ENCODE measurements at places on chromosomes 16 and 17.

- no peak for DNase-seq
Observed at GRCh38 chr16:73126525-73126853, 78.6 kb upstream of the ZFHX3 start.

- no peak for DNase-seq
Observed at GRCh38 chr16:86917471-86918365, 339.4 kb downstream of the FOXL1 start.

- DNase-seq: no peak
Observed at GRCh38 chr17:74818291-74818938, 41.3 kb downstream of the GRIN2C start.

DNA sequence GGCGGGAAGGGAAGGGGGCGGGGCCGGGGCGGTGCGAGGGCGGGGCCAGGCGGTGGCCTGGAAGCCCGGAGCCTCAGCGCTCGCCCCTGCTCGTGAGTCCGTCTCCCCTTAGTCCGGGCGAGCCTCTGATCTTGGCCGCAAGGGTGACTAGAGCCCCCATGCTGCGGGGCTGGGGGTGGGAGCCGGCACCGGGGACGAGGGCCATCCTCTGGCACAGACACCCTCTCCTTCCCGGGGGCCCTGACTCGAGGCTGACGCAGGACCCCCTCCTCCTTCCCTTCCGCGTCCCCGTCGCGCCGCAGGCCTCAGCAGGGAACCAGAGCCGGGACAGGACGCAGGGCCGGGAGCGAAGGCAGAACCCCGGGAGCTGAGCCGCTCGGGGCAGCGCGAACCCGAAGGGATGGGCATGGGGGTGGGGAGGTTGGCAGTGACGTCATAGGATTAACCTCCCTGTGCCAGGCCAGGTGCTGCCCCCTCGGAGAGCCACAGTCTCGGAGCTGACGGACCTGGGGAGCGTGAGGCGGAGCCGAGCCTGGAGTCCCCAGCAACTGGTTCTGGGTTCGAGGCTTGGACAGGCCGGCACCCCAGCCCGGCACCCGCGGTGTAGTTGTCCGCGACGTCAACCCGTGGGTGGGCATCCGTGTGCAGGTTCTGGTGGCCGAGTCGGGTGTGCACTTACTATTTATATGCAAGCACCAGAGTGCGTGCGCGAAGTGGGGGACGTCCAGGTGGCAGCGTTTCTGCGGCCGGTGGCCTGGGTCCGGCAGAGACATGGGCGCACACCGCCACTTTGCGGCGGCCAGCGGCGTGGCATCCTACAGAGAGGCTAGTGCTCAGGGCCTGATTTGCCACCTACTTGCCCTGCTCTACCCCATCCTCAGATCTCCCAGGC is 503 bp upstream of the PLCD3 start:
- DNase-seq: peak; percentile 77

- DNase-seq: no peak
Observed at GRCh38 chr16:81809567-81809966, 30.5 kb downstream of the PLCG2 start.

DNA sequence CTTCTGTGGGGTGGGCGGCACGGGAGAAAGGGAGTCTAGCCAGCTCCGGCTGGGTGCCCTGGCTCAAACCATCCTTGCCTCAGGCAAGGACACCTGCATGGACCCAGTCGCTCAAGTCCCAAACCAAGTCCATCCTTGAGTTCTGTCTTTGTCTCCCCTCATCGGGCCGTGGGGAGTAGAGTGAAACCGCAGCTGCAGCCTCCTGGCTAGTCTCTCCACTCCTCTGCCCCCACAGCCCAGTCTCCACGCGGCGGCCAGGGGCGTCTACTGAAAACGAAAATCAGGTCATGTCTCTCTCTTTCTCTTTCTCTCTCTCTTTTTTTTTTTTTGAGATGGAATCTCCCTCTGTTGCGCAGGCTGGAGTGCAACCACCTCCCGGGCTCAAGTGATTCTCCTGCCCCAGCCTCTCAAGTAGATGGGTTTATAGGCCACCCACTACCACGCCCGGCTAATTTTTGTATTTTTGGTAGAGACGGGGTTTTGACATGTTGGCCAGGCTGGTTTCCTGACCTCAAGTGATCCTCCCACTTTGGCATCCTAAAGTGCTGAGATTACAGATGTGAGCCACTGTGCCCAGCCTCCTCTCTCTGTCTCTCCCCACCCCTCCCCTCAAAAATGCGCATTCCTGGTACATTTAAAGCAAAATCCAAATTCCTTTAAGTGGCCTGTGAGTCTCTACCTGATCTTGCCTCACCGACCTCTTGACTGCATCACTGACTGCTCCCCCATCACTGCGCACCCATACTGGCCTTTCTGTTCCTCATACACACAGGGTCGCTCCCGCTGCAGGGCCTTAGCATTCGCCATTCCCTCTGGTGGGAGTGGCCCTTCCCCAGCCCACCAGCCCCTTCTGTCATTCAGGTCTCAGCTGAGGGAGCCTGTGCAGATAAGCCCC is 17.7 kb upstream of the RMI2 start:
- no peak for DNase-seq

- no peak for DNase-seq
Observed at GRCh38 chr17:77163511-77164280, 22.9 kb downstream of the SEC14L1 start.

DNA sequence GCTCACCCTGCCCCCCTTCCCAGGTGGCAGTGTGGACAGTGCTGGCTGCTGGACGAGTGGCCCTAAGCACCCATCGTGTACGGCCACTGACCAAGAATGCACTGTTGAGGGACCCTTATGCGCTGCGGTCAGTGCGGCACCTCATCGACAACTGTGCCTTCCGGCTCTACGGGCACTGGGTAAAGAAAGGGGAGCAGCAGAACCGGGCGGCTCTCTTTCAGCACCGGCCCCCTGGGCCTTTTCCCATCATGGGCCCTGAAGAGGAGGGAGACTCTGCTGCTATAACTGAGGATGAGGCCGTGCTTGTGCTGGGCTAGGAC is 5.1 kb downstream of the CFAP119 start:
- no peak for DNase-seq

DNA sequence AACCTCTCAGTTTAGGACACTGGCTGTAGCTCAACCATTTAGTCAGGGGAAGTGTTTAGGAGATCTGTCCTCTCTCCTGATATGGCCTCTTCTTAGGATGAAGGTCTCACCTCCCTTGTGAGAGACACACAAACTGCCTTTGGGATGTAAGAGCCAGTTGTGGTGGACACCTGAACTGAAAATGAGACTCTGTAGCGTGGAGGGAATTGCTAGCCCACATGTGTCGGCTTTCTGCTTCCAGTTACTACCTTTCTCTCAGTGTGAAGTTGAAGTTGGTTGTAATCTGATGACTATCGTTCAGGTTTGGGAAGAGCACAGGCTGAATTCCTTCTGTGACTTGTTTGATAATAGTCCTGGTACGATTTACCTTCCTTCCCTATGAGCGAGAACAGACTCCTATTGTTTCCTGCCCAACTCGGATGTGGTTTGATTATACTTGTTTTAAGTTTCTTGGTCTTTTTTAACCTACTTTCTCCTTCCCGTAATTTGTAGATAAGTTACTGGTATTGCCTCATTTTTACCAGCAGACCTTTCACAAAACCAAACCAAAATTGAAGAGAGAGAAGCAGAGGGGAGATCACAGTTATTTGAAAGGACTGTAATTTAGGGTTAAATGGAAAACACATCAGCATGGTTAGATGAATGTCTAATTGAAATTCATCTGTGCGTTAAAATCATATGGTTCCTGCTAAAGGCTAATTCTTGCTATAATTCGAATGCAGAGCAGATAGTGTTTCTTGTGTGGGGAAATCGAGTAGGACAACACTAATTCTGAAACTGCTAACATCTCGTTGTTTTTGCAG is 43.2 kb downstream of the CLEC16A start:
- no peak for DNase-seq

GRCh38 chr16:85680352-85680944 is 8.3 kb downstream of the GINS2 start:
- no peak for DNase-seq

GRCh38 chr17:34892461-34893249 is 68.6 kb downstream of the CCT6B start:
- no peak for DNase-seq

GRCh38 chr17:6654841-6655731 is 3.5 kb downstream of the C17orf100 start:
- no peak for DNase-seq

- DNase-seq: peak; percentile 69
Observed at GRCh38 chr17:4142107-4142900, 526 bp downstream of the ZZEF1 start.

DNA sequence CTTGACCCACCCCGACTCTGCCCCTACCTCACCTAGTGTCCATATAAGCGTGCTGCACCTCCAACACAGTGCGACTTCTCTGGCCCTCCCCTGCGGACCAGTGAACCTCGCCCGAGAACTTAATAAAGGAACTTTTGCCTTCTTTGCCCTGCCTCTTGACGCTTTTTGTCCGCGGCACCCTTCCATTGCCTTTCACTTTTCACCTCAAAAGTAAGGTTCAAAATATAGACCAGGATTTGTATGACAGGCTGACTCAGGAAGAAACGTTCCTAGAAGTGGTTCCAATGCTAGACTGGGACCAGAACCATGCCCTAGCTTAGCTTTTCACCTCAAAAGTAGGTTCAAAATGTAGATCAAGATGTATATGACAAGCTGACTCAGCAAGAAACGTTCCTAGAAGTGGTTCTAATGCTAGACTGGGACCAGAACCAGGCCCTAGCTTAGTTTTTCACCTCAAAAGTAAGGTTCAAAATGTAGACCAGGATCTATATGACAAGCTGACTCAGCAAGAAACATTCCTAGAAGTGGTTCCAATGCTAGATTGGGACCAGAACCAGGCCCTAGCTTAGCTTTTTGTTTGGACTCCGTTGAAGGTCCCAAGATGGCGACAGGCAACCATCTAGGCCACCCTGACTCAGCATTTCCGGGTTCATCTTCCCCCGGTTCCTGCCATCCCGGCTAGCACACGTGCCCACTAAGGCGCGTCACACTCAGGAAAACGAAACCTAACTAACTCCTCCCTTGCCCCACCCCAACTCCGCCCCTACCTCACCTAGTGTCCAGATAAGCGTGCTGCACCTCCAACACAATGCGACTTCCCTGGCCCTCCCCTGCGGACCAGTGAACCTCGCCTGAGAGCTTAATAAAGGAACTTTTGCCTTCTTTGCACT is 51.0 kb upstream of the TMEM97 start:
- no peak for DNase-seq

Measured in activated CD8-positive, alpha-beta memory T cell treated with anti-CD3 and anti-CD28 coated beads, Interleukin-2, amount 10 ng/mL, durations not matched to agents 7 days and 5 days (primary cell).